ENCODE measurements at places on chromosomes 7 and 10. TPM values are rescaled to one million over a fixed set of nuclear protein-coding genes. Genes with fewer than 3 reads are reported as not detected.

DNA sequence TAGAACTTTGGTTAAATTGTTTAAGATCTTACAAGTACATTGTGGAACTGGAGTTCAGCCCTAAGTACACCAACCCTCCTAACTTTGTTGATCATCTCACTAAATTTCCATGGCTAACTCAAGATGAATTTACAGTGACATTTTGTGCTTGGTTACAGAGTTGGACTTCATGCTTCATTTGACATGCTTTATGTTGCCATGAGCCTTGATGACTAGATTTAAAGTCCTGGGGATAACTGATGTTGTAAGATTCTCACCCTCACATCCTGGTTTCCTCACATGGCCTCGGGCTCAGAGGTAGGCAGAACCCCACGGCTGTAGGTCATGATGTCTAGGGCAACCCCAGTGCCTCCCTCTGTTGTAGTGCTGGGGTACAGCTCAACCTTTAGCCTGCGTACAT is 397.2 kb upstream of the IGFBP3 start:
- no peak for DNase-seq

- no peak for DNase-seq
Measured at GRCh38 chr10:83983578-83984255, 155.6 kb upstream of the GHITM start.

DNA sequence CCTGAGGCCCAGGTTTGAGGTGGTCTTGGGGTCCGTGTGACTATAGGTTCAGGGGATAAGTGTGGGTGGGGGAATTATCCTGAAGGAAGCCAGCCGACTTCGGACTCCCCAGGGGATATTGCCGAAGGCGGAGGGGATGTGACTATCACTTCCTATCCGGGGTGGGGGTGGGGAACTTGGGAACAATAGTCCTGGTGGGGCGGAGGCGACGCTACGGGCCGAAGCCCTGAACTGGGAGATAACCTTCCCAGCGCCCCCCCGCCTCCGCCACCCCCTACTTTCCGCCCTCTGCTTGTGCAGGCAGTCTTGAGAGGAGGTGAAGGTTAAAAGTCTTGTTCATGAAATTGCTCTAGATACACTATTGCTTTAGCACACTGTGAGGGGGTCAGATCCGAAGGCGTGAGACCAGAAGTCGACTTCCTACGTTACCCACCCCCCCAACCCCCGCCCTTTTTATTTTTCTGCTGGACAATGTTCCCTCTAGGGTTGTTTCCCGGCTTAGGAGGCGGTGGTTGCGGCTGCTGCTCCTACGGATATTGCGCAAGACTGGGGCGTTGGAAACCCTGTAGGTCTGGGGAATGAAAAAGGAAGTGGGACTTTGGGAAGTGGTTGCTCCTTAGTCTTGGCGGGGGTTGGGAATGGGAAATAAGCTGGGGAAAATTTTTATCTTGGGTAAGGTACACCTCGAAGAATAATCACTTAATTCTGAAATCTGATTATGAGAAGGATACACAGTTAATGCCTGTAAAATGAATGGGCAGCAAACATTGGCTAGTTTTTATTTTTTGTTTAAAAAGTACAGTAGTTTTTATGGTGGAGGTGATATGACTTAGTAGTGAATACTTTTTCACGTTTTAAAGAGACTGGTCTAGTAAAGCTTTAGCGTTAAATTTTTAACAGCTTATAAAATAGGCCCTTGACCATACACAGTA is 1.5 kb downstream of the PTPN12 start:
- DNase-seq: peak; percentile 91

Gene GRID2IP
- total RNA-seq: 0.18 TPM

Gene CCL24
- 0.67 TPM for total RNA-seq

Gene COL1A2
- total RNA-seq: 443 TPM

Data from sciatic nerve (tissue), 2 donors.